ENCODE measurements at places on chromosomes 11 and 22.

GRCh38 chr11:122882857-122883645, 492 bp downstream of the JHY start:
- DNase-seq, result peak; percentile 49

DNA sequence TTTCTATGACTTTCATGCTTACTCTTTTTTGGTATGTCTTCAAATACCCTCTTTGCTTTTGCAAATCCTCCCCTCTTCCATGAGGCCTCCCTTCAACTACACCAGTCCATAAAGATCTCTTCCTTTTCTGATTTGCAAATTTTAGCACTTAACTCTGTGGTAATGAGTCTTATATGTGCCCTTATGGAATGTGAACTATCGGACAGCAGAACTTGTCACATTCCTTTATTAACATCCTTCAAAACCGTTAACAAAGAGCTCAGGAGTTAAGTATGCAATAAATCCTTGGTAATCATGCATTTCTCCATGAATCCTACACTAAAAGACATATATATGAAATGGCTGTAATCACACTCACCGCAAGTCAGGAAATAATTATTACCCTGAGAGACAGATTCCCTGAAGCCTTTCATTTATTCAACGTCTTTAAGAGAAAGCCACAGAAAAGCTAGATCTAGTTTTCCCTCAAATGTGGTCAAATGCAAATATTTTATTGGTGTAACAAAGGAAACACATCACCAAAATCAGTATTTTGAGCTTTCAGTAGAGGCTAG, 7.4 kb downstream of the CLNS1A start:
- DNase-seq, result no peak

DNA sequence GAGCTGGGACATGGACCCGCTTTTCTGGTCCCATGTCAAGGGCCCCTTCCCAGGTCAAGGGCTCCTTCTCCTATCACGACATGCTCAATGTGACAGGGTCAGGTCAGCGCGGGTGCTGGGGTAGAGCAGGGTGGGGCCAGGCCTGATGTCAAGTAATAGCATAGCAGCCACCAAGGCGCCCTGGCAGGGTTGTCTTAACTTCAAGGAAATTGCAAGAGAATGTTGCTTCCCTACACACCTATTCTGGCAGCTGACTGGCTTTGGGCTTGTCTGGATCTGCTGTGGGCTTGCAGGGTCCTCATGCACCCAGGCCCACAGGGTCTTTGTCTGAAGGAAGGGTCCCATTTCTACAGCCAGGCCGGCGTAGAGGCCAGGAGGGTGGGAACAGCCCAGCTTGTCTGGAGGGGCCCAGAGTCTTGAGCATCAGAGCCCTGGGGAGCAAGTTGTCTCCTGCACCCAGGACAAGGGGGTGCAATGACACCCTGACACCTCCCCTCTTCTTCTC, 71.4 kb downstream of the BUD13 start:
- DNase-seq, result no peak

DNA sequence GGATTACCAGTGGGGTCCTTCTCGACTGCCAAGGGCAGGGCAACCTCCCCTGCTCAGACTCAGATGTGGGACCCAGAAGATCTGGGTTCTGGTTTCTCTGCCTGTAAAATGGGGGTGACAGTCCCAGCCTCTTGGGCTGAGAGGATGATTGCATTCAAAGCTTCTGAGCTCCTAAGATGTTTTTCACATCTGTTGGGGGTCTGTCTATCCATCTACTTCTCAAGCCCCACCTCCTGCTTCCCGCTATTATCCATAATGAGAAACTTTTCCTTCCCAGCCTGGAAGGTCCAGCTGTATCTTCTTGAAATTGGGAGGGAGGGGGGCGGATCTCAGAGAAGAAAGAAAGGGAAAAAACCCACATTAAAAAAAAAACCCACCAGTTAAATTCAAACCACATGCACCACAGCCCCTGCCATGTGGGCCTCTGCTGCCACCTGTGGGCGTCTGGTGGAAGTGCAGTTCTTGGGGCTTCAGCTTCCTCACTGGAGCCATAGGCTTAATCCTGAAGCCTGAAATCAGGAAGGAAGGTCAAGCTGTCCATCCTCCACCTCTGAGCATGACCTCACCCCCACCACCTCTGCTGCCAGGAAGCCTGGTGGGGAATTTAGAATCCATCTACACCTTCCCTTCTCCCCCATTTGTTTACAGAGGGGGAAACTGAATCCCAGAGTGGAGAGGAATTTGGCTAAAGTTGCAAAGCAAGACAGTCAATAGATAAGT, 27.3 kb downstream of the ARHGEF17 start:
- peak; percentile 76 for DNase-seq

DNA sequence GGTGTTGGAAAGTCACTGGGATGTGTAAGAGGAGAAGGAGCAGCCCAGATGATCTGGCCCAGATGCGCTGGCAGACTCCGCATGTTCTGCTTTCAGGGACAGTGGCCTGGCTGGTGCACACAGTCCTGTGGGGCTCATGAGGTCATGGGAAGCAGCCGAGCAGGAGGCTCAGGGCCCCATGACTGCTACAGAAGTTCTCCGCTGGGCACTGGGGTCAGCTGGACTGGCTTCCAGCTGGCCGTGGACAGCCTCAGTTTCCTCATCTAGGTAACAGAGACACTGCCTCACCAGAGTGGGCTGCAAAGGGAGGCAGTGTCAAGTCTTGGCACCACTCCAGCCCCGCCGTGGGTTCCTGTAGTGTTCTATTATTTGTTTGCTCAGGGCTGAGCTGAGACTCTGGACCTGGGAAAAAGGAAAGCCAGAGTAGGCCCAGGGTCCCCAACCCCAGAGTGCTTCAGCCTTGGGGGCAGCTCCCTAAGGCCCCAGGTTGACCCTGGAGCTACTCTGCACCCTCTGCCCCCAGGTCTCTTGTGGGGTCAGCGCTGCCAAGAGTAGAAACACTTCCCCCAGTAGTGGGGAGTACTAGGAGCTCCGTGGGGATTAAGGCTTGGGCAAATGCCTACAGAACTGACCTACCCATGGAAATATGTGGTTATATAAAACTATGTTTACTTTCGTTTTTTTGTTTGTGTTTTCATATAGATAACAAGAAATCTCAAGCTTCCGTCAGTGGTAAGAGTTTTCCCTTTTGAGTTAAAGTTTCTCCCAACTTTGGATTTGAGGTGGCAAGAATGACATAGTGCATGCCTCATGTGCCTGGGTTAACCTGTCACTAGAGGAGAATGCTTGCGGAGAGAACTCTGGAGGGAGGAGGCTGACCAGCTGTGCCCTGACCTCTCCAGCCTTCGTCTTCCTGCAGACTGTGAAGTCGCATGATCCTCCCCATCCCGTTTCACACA, 45.3 kb downstream of the MED15 start:
- no peak for DNase-seq

DNA sequence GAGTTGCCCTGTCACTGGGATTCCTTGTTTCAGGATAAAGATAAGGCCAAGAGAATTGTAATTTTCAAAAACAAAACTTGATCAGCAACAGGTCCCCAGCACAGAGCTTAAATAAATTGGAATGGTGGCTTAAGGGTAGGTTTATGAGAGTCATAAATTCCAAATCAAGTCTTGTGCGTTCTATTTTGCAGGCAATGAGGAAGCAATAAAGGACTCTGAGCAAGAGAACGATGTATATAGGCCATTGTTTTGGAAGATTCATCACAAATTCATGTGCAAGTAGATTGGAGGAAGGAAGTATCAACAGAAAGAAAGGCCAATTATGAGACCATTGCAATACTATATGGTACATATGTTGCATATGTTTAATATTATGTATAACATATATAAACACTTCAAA, 65.7 kb upstream of the PGR start:
- no peak for DNase-seq

All from CD4-positive, alpha-beta T cell treated with Interleukin-2 at 100 ng/mL for 4 hours (primary cell).